ENCODE measurements at places on chromosomes 7 and 10.

GRCh38 chr10:101087965-101088364 is 26.2 kb downstream of the KAZALD1 start:
- DNase-seq = no peak

DNA sequence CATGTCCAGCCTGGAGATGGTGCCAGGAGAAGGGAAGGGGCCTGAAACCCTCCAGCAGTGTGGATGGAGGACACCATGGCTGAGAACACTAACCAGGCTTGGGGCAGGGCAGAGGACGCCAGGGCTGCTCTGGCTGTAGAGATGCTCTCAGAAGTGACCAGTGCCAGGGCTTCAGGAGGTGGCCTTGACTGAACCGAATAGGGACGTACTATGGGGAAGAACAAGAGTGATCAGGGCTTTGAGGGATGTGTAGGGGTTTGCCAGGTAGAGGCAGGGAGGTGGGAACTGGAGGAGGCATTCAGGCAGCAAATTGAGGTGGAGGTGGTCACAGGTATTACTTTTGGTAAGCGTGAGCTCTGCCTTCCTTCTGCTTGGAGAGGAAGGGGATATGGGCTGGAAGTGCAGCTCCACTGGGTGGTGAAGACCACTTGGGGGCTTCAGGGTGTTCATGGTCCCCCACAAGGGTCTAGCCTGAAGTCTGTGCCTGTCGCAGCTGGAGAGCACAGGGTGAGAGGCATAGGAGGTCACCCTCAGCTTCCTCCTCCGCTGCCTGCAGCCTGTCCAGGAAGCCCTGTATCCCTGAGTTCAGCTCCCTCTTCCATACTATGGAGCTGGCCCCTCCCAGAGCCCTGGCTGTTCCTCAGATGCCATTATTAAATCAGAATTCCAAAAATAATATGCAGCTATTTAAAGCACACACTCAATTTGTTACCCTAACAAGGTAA is 27.8 kb downstream of the ADCY1 start:
- DNase-seq = no peak

DNA sequence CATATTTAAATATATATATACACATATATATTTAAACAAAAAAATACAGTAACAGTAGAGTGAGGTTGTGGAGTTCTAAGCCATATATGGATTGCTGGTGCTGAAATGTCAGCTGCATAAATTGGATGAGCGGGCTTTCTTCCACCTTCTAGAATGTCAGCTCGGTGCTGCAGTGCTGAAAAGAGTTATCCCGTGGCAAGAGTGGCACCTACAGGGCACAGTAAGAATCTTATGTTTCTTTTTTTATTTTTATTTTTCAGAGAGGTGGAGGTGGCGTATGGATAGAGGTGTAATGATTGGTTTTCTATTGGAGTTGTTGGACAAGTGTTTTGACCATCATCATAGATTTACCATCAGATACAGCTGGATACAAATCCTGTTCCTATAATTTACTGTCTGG is 86.2 kb upstream of the DYNC1I1 start:
- DNase-seq = no peak

DNA sequence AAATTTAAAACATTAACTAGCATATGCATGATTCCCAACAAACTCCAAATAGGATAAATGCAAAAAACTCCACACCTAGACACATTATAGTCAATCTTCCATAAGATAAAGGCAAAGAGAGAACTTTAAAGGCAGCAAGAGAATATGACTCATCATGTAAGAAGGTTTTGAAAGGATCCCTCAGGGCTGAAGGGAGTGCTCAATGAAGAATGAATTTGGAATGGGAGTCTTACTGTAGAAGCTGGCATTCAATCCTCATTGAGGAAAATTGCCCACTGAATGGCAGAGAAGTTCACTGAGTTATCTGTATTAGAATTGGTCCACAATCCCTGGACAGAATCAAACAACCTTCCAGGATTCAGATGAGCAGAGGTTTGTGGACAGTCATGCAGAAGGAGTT is 26.1 kb upstream of the ZNF365 start:
- no peak for DNase-seq

GRCh38 chr7:18978108-18978495 is 139.3 kb downstream of the TWIST1 start:
- DNase-seq = no peak

DNA sequence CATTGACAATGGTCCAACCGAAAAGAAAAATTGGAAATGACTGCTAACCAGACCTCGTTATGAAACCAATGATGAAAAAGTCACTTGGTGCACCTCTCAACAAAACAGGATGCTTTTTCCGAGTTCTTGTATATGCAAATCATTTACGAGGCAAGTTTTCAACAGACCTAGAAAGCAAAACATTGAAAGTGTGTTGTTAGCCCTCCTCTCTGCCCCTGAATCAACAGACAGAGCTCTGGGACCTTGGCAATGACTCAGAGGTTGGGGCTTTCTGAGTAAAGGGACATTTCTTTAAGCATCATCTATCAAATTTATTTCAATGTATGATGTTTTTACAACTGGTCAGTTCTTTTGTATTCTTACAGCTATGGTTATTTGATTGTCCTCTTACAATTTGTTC is 16.3 kb upstream of the DKK1 start:
- DNase-seq = no peak

DNA sequence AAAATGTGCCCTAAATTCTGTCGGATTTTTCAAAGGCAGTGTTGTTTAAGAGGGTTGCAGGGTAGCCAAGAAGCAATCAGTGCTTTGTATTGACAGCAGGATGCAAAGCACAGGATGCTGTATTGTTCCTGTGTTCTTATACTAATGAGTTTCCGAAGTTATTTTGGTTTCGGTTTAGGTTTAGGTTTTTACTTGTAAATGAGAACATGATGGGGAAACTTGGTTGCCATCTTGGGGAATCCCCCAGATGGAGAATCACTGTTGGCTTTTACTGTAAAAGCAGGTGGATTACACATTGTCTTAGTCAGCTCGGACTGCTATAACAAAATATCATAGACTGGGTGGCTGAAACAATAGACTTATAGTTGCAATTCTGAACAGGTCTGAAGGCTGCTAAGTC is 72.1 kb downstream of the INHBA start:
- peak; percentile 6 for DNase-seq

DNA sequence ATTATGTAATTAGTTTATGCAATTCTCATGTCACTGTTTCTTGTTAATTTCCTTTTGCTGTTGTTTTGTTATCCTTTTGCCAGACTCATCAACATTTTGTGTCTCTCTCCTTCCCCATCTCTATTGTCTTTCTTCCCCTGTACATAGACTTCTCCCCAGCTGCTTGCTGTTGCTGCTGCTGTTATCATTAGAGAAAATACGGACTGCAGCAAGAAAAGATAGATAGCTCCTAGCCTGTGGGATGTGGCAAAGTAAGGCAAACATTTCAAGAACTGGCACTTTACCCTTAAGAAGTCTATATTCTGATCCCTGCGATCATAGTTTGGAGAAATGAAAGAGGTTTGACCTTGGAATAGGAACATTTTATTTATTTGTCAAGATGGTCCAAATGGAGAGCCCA is 162.2 kb downstream of the AOAH start:
- no peak for DNase-seq

DNA sequence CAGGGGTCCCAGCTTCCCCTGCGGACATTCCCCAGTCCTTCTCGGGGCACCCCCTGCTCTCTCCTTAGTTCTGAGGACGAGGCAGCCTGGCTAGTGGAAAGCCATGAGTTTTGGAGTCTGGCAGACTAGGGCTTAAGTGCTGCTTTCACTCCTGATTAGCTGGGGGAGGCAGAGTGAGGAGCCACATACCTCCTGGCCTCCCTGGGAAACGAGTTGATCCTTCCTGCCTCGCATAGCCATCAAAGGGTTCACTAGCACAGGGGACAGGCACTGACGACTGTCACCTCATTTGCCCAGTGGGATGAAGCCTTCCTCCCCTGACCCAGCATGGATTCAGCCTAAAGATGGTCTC is 402.5 kb downstream of the RPS24 start:
- no peak for DNase-seq

DNA sequence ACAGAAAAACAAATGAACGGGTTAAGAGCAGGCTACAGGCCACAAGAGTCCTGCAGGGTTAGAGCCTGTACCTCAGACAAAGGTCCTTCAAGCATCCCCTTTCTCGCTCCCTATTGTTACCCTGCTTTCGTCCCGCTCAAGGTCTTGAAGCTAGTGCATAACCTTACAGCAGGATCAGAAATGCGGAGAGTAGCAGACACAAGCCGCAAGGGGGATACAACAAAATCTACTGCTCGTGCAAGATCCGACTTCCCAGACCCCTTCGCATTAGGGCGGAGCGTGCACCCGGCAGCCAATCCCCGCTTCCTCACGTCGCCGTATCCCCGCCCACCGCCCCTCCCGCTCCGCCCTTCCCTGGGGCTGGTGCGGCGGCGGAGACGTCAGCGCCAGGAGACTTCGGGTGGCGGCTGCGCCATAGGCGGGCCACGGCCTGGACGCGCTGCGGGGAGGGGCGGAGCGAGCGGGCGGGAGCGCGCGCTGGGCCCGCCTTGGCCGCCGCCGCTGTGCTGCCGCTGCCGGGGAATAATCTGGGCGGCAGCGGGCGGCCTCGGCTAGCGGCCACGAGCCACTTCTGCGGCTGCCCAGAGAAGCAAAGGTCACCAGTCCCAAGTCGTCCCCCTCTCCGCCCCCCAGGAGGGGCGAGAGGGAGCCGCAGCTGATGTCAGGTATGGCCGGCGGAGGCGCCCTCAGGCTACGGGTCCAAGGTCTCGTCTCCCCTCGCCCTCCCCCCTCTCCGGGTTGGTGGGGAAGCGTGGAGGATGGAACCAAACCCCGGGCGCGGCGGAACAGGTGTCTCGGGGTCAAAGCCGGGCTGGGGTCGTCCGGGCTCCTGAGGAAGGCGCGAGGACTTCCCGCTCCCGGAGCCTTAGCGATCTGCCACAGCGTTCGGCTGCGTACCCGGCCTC is at the start of gene C1GALT1:
C1GALT1 (plus strand) TSS at position 389 of the 905 bp plus-strand sequence. CDS start 51,776 bp downstream, outside the sequence.
- peak; percentile 97 for DNase-seq

DNA sequence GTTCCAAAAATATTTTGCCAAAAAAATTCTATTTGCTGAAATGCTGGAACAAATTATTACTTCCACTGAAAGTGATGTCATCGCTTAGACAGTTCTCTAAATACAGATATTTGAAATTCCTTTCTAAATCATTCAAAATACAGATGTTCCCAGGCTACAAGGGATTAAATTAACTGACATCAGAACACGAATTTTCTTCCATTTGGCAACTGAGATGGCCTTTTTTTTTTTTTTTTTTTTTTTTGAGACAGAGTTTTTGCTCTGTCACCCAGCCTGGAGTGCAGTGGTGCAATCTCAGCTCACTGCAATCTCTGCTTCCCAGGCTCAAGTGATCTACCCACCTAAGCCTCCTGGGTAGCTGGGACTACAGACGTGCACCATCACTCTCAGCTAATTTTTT is 57.0 kb downstream of the P4HA1 start:
- no peak for DNase-seq

GRCh38 chr10:34638406-34639054 is 176.6 kb downstream of the PARD3 start:
- DNase-seq = peak; percentile 60

DNA sequence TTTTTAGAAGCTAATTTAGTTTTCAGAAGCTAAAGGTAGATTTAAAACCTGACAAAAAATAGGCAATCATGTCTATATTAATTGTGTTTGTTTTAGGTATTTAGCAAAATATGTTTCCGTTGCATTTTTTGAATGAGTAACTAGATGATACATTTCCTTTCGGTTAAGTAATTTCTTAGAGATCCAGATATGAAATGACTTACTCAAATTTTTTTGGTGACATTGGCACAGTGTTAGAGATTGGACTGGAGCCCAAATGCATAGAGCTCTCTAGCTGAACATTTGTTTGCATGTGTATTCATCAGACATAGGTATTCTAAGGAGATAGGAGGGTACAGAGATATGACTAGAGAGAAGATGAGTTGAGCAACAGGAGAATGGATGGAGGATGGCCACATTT is 1.9 kb downstream of the BUB3 start:
- no peak for DNase-seq

GRCh38 chr10:129477051-129477450 is 10.0 kb downstream of the MGMT start:
- DNase-seq = no peak

GRCh38 chr7:76310102-76310957 is 7.9 kb downstream of the HSPB1 start:
- DNase-seq = no peak

DNA sequence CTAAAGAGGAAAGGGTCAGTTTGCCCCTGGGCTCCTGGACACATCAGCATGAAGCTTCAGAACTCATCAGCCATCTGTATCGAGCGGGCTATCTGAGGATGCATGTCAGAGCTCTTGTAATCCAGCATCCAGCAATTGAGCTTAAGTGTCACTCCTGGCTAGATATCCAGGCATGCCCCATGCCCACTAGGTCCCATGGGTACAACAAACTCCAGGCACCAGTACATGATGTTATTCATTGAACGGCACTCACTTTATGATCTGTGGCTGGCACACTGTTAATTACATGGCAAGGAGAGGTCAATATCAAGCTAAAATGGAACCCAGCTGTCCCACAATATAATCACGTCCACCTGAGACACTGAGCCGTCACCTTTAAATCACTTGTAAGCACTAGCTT is 274.2 kb downstream of the ELMO1 start:
- no peak for DNase-seq

GRCh38 chr7:11026452-11027359 is 53.0 kb downstream of the PHF14 start:
- no peak for DNase-seq

GRCh38 chr10:80737209-80737608 is 199.5 kb downstream of the SH2D4B start:
- DNase-seq = no peak

DNA sequence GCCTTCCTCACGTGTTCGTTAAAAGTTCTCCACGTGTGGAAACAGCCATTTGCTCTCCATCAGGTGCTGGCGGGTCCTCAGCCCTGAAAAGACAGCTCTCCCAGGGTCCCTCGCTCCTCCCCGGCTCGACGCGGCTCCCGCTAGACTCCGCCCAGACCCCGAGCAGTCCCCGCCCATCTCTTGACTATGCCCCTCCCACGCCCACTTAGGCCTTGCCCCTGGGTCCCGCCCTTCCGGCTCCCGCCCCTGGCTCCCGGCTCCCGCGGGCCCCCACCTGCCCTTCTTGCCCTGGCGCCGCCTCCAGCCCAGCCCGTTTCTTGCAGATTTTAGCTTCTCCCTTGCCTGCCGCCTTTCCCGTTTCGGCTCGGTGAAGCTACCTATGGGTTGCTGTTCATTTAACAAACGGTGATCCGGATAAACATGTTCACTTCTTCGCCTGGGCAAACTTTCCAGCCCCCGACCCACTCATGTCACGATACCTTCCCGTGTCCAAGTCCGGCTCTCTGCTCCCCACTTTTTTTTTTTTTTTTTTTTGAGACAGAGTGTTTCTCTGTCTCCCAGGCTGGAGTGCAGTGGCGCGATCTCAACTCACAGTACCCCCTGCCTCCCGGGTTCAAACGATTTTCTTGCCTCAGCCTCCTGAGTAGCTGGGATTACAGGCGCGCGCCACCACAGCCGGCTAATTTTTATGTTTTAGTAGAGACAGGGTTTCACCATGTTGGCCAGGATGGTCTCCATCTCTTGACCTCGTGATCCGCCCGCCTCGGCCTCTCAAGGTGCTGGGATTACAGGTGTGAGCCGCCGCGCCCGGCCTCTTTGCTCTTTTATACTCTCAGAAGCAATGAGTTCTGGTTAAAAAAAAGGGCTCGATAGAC is 830 bp upstream of the ZNF438 start:
- peak; percentile 96 for DNase-seq

- no peak for DNase-seq
Measured at GRCh38 chr7:42236266-42236975, 588 bp downstream of the GLI3 start.
